ENCODE measurements at places on chromosomes 12 and 14.

DNA sequence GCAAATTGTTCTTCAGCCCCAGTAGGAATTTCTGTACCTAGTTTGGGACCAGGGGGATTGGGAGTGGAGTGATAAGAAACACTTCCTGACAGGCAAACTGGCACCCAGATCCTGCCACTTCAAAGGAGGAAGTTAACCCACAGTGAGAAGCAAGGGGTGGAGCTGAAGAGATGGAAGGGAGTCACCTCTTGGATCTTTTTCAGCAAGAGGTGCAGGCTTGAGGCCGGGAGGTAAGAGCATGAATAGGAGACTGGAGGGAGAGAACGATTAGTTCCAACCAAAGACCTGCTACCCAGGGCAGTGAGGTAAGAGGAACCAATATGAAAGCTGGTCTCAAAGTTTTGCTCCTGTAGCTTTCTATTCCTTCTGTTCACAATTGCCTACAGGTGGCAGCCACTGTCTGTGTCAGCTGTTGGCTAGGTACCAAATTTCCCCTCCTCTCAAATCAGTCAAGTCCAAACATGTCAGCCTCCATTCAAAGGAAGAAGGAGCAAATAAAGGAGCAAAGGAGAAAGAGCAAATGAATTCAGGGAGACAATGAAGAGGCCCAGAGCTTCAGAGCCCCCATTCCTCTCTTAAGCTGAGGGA is 14.9 kb upstream of the TAC3 start:
- peak; percentile 31 for DNase-seq

DNA sequence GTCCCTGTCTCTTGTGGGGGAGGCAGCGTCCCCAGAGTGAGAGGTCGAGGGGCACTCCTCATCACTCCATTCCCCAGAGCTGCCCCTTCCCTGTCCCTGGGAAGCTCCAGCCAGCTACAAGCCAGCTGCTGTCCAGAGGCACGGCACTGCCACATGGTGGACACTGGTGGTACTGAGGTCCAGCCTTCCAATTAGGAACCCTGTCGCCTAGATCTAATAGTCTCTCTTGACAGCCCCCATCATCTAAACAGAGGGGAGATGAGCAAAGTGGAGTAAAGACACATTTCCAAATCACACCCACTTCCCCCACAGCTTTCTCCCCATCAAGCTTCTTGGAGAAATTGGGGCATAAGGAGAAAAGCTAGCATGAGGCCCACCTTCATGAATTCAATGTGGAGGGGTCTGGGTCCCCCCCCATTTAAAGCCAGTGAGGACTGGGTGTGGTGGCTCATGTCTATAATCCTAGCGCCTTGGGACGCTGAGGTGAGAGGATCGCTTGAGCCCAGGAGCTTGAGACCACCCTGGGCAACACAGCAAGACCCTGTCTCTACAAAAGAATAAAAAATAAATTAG is 2.1 kb upstream of the INHBE start:
- DNase-seq = peak; percentile 95

GRCh38 chr12:114888928-114889584 is 205.1 kb upstream of the TBX3 start:
- no peak for DNase-seq

DNA sequence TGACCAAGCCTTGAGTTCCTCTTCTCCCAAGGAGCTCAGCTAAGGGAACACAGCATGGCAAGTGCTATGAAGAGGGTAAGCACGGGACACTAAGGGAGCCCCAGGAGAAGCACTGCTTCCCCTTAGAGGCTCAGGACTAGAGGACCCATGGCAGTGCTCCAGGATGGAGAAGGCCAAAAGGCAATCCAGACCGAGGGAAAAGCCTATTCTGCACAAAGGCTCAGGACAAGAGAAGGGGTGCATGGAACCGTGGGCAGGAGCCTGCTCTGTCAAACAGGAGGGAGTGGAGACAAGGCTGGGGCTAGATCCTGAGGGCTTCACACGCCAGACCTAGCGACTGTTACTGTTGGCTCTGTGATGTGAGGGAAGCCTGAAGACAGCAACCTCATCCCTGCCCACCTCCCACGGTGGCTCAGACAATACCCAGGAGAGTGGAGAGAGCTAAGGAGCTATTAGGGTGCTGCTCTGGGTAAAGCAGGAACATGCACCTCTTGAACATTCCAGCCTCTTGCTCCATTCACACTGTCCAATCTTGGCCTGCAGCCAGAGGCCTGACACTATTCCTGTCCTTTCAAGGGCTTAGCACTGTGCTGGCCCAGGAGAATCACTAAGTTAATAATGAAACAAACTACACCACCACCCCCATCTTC is 24.2 kb downstream of the OTUB2 start:
- no peak for DNase-seq

- no peak for DNase-seq
Measured at GRCh38 chr14:105146181-105146975, 22.2 kb downstream of the JAG2 start.

GRCh38 chr12:119016715-119017114 is 35.4 kb downstream of the SRRM4 start:
- no peak for DNase-seq

DNA sequence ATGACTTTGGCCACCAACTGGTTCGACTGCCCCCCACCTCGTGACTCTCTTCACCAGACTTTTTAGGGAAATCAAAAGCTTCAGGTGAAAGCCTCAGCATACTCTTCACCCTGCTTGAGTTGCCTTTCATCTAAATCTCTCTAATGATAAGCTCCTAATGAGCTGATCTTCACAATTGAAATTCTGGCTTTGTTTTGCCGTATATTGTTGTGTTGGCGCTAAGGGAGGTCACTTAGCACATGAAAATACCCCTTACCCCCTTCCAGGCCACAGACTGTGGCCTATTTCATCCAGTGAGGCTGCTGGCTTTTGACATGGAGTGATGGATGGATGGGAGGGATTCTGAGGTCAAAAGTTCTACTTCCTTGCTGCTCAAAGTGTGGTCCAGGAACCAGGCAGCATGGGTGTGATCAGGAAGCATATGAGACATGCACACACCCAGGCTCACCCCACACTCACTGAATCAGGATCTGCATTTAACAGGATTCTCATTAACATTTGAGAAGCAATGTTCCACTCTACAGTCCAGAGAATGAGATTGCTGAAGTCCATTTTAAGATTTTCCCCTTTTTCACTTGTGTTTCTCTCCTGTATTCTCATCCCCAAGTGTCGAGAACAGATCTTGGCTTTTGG is 131.4 kb downstream of the DACT1 start:
- DNase-seq = peak; percentile 62

Data from GM23338 (cell line).